ENCODE measurements at places on chromosomes 7 and 10. TPM values are rescaled to one million over a fixed set of nuclear protein-coding genes. Genes with fewer than 3 reads are reported as not detected.

The SFTPA2 gene
- not detected for total RNA-seq

The PTPN20 gene
- 4.9 TPM for total RNA-seq

The GBX1 gene
- not detected for total RNA-seq

The PHF14 gene
- total RNA-seq: 18.5 TPM

The C10orf143 gene
- total RNA-seq: 0.69 TPM

The PCDH15 gene
- not detected for total RNA-seq

The AGMO gene
- 1.3 TPM for total RNA-seq

The ZSCAN21 gene
- 11.6 TPM for total RNA-seq

Measured in A549 treated with DMSO at 1 μM for 4 hours (cell line).